ENCODE measurements at places on chromosomes 4 and X. TPM values are rescaled to one million over a fixed set of nuclear protein-coding genes. Genes with fewer than 3 reads are reported as not detected.
A peak's percentile ranks its signal among the peaks of the same experiment; 100 is the strongest.

GRCh38 chr4:88653371-88653946 lies 44.2 kb downstream of the NAP1L5 start:
- no peak for DNase-seq

- no peak for DNase-seq
Observed at GRCh38 chr4:150384249-150384648, 197.7 kb upstream of the MAB21L2 start.

GRCh38 chrX:111322231-111322855 lies 52.1 kb upstream of the CAPN6 start:
- no peak for DNase-seq

- no peak for DNase-seq
Observed at GRCh38 chr4:141646969-141647368, 10.6 kb downstream of the IL15 start.

GRCh38 chr4:151045907-151046306 lies 30.8 kb upstream of the LRBA start:
- DNase-seq: peak; percentile 16

- no peak for DNase-seq
Observed at GRCh38 chrX:51406688-51407519, 74.3 kb downstream of the NUDT10 start.

DNA sequence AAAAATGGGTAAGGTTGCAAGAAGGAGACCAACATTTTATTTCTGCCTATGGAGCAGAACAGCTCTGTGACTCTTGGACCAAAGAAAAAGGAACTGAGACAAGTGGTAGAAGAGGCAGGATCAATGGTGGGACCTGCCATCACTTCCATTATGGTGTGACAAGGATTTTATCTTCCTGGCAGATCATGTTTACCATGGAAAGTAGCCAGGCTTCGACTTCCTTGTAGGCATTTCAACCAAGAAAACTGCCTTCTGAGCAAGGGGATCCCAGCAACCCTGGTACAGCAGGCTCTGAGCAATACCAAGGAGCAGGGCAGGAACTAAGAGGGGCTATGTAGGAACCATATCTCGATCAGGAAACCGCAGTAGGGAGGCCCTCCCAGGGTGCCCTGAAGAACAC lies 317.4 kb downstream of the IQCM start:
- no peak for DNase-seq

DNA sequence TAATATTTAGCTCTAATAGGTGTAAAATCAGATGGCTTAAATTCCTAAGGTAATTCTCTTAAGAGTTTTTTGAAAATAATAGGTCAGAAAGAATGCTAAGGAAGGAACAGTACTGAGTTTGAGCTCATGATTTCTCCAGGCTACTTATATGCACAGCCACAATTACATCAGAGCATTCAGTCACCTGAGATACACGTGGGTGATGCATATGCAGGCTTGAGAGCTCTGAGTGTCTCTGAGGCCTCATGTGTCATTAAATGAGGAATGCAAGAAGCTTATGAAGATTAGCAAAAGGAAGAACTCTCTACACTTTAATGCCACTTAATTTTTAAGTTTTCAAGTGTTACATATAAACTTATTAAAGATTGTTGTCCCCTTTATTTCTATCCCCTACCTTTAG lies 124.0 kb upstream of the STIM2 start:
- no peak for DNase-seq

- no peak for DNase-seq
Observed at GRCh38 chr4:146142768-146143167, 32.8 kb upstream of the LSM6 start.

DNA sequence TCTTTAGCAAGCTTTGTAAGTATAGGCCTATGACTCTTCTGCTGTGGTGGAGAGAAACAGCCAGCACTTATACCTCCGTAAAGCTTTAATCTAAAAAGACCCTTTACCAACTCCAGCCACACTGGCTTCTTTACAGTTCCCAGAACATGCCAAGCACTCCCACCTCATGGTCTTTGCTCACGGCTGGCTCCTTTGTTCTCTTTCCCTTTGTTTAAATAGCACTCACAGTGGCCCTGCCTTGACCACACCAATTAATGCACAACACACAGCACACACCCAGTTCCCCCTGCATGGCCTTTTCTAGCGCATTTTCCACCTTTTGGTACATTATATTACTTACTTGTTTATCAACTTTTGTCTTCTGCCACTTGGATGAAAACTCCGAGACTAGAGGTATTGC lies 18.9 kb downstream of the PPID start:
- DNase-seq: no peak

GRCh38 chr4:168475745-168476144 lies 4.5 kb downstream of the DDX60L start:
- peak; percentile 30 for DNase-seq

KCTD8 gene
- 0.20 TPM for total RNA-seq

IL2 gene
- not detected for total RNA-seq

PDZD4 gene
- 0.60 TPM for total RNA-seq

TMEM164 gene
- total RNA-seq: 21.2 TPM

GPRIN3 gene
- total RNA-seq: 0.65 TPM

MID1IP1 gene
- 10.0 TPM for total RNA-seq

PPM1K gene
- 2.0 TPM for total RNA-seq

ZBED1 gene
- 46.4 TPM for total RNA-seq
